ENCODE measurements at places on chromosomes 16 and 17. TPM values are rescaled to one million over a fixed set of nuclear protein-coding genes. Genes with fewer than 3 reads are reported as not detected.

The MYH2 gene
- 9.0 TPM for total RNA-seq

The KRT31 gene
- total RNA-seq: not detected

The KRTAP3-1 gene
- not detected for total RNA-seq

GRCh38 chr17:74481621-74482020 is 15.2 kb downstream of the CD300A start:
- DNase-seq: no peak

DNA sequence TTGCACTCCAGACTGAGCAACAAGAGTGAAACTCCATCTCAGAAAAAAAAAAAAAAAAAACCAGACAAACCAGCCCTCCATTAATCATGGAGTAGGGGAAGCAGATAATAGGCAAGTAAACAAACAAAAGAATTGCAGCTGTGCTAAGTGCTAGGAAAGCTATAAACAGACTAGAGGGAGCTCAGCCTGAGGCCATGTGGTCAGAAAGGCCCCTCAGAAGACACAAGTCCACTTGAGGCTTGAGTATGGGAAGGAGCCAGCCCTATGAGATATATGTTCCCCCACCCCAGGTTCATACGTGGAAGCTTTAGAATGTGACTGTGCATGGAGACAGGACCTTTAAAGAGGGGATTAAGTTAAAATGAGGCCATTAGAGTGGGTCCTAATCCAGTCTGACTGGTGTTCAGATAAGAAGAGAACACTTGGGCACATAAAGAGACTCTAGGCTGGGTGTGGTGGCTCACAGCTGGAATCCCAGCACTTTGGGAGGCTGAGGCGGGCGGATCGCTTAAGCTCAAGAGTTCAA is 132.6 kb upstream of the NOL11 start:
- DNase-seq: no peak

DNA sequence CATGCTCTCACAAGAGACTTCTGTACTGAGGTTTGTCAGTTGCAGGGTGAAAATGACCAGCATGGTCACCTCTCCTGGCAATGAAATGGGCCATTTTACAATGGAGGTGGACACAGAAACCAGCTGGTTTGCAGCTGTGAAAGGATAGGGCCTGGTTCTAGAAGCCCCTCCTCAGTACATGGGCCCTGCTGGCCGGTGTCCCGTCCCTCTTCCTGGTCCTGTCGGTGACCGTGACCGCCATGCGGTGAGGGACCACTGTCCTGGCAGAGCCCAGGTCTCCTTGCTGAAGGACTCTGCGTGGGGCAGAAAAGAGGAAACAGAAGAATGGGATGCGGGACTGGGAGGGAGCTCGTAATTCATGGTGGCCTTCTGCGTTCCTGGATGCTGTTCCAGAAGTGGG is 76.0 kb upstream of the ZNF423 start:
- no peak for DNase-seq

DNA sequence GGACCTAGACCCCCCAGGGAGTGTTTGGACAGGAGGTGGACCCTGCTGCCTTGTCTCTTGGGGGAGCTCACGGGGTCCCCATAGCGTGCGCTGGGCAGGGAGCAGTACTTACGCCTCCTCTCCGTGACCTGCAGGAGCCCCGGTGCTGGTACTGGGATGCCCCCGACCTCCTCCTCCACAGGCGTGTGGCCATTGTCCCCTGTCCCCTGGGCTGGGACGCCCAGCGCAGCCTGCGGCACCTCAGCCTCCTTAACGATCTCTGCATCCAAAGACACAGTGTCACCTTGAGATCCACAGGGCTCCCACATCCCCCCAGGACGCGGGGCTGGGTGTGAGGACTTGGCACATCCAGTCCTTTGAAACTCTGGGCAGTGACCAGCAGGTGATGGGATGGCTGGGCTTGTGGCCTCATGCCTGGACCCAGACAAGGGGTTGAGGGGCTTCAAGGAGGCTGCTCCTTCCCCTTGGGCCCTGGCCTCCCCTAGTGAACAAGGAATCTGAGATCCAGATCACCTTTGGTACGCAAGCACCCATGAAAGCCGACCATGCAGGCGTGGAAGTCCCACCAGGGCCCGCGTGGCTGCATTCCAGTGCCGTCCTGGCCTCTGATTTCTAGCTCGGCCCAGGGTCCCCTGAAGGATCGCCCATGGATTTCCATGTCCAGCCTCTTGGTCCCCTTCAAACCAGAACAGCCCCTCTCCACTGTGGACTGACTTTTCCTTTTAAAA is 9.9 kb downstream of the DBNDD1 start:
- no peak for DNase-seq

All from H1 (cell line).